ENCODE measurements at places on chromosomes 1 and 21. TPM values are rescaled to one million over a fixed set of nuclear protein-coding genes. Genes with fewer than 3 reads are reported as not detected.

The PODN gene
- not detected for total RNA-seq

The ARMH1 gene
- not detected for total RNA-seq

The TFF2 gene
- not detected for total RNA-seq

The TMEM269 gene
- not detected for total RNA-seq

The FCRL3 gene
- not detected for total RNA-seq

The NOS1AP gene
- total RNA-seq, result not detected

The LRRIQ3 gene
- total RNA-seq, result 1.3 TPM

The SPRR4 gene
- not detected for total RNA-seq

The E2F2 gene
- total RNA-seq, result 37.1 TPM

The B3GALT5 gene
- 0.57 TPM for total RNA-seq

The SYTL1 gene
- total RNA-seq, result 1.2 TPM
